ENCODE measurements at places on chromosomes 5 and 9. TPM values are rescaled to one million over a fixed set of nuclear protein-coding genes. Genes with fewer than 3 reads are reported as not detected.

- no peaks in the 10 kb centered on the region for H3K27me3 ChIP-seq
- no peak overlapping the region for H3K4me3 ChIP-seq
- H3K27ac ChIP-seq = no peak overlapping the region
- H3K36me3 ChIP-seq = no peaks in the 10 kb centered on the region
- DNase-seq = no peak
- H3K4me1 ChIP-seq = no peaks in the 10 kb centered on the region
These were observed 383.6 kb upstream of the CDH6 start for GRCh38 chr5:30809933-30810332.

- no peak for DNase-seq
- H3K27me3 ChIP-seq = no peaks in the 10 kb centered on the region
- no peak overlapping the region for H3K4me3 ChIP-seq
- H3K27ac ChIP-seq = no peak overlapping the region
These were observed 14.8 kb downstream of the SLC44A1 start for GRCh38 chr9:105259274-105259673.

DNA sequence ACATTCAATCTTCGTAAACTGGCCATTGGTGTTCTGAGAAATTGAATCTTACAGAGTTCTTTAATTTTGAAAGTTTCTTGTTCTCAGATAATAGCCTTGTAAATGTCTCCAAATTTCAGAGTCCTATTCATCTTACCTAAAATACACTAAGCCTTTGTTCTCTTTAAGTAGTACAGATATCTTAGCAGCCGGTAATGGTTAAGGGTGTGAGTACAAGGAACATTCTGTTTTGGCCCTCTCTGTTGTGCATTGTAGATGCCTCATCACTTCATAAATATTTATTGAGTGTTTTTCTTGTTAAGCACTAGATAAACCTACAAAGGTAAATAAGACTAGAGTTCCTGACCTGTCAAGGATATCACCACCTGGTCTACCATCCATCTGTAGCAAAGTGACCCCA is 35.2 kb downstream of the ZCCHC7 start:
- peaks cover 23% of the 10 kb centered on the region for H3K36me3 ChIP-seq
- no peaks in the 10 kb centered on the region for H3K4me1 ChIP-seq
- no peak overlapping the region for H3K27ac ChIP-seq
- no peaks in the 10 kb centered on the region for H3K27me3 ChIP-seq
- DNase-seq = no peak
- H3K4me3 ChIP-seq = no peak overlapping the region

- no peak for DNase-seq
- H3K4me3 ChIP-seq = no peak overlapping the region
- no peaks in the 10 kb centered on the region for H3K36me3 ChIP-seq
- H3K27ac ChIP-seq = no peak overlapping the region
These were observed 17.8 kb downstream of the RGS3 start for GRCh38 chr9:113481176-113481787.

GRCh38 chr9:86585422-86586143 is 231.4 kb upstream of the TUT7 start:
- H3K4me1 ChIP-seq = no peaks in the 10 kb centered on the region
- no peak for DNase-seq
- no peaks in the 10 kb centered on the region for H3K36me3 ChIP-seq
- H3K4me3 ChIP-seq = no peak overlapping the region
- no peak overlapping the region for H3K27ac ChIP-seq

- H3K27ac ChIP-seq = no peak overlapping the region
- H3K27me3 ChIP-seq = no peaks in the 10 kb centered on the region
- H3K4me3 ChIP-seq = no peak overlapping the region
- no peaks in the 10 kb centered on the region for H3K36me3 ChIP-seq
- peaks cover 10% of the 10 kb centered on the region for H3K4me1 ChIP-seq
These were observed 70.0 kb downstream of the KLHL3 start for GRCh38 chr5:137665678-137666460.

DNA sequence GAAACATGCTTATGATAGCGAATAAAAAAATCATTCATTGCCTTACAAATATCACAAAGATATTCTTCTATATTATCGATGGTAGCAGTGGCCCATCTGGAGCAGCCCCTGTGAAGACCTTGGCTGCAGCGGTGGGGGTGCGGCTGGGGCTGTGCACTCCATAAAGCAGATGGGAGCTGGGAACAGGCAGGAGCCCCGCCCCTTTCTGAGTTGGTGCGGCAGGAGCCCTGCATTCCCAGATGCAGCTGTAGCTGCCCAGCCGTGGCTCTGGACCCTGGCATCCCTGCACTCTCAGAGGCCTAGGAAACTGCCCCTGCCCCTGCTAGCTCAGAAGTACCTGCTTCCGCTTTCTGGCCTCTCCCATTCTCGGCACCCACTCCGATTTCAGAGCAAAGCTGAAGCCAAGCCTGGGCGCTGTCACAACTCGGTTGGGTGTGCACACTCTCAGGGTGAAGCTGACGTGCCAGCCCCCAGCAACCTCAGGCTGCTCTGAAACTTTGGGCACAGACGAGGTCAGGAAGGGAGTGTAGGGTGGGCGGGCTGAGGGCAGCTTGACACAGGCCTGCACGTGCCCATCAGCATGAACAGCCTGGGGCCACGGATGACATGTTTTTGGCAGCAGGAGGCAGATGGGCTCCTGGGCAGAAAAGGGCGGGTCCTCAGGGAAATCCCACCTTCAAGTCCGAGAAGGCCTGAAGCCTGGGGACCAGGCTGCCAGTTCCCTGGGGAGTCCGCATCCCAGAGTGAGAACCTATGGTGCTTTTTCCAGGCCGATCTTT is 1440.8 kb upstream of the ACO1 start:
- H3K4me1 ChIP-seq = no peaks in the 10 kb centered on the region
- H3K27me3 ChIP-seq = no peaks in the 10 kb centered on the region
- H3K36me3 ChIP-seq = no peaks in the 10 kb centered on the region
- DNase-seq = peak; percentile 69
- no peak overlapping the region for H3K4me3 ChIP-seq

- H3K4me1 ChIP-seq = peaks cover 85% of the 10 kb centered on the region
- H3K4me3 ChIP-seq = no peak overlapping the region
- H3K36me3 ChIP-seq = no peaks in the 10 kb centered on the region
- no peak for DNase-seq
- H3K27me3 ChIP-seq = no peaks in the 10 kb centered on the region
These were observed 4.2 kb downstream of the TNIP1 start for GRCh38 chr5:151076616-151077015.

DNA sequence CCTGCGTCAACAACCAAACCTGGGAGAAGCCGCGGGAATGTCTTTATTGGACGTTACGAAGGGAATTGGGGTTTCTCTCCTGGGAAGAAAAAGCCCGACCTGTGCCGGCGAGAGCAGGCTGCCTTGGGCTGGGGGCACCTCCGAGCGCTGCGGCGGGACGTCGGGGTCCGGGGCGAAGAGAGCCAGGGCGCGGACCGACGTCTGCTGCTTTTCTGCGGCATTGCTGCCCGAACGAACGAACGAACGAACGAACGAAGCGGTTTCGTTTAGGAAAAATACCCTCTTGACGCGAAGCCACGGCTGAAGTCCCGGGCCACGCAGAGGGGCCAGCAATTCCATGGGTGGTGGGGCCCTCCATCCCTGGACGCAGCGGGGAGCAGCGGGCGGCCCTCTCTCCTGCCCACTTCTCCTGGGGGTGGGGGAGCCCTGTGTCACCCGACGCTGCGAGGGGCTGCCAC is 4.8 kb upstream of the PITX1 start:
- H3K27me3 ChIP-seq = peaks cover 99% of the 10 kb centered on the region
- no peak for DNase-seq
- no peak overlapping the region for H3K27ac ChIP-seq
- H3K36me3 ChIP-seq = no peaks in the 10 kb centered on the region

- no peak for DNase-seq
- H3K4me1 ChIP-seq = no peaks in the 10 kb centered on the region
- H3K36me3 ChIP-seq = no peaks in the 10 kb centered on the region
- H3K4me3 ChIP-seq = no peak overlapping the region
These were observed 903.8 kb downstream of the EFNA5 start for GRCh38 chr5:106766916-106767315.

- peak overlapping the region; percentile 44 for H3K27ac ChIP-seq
- no peak for DNase-seq
- peaks cover 46% of the 10 kb centered on the region for H3K36me3 ChIP-seq
- H3K4me3 ChIP-seq = no peak overlapping the region
- no peaks in the 10 kb centered on the region for H3K27me3 ChIP-seq
These were observed 136.1 kb downstream of the RGS3 start for GRCh38 chr9:113599646-113600022.

Gene TCF7
- 16.0 TPM for polyA plus RNA-seq

Gene FRMPD1
- 0.17 TPM for polyA plus RNA-seq

Gene TAF1L
- 0.16 TPM for polyA plus RNA-seq

Gene DDX4
- 0.17 TPM for polyA plus RNA-seq
